Vagina (tissue), 2 donors: ENCODE measurements at places on chromosomes 12 and 14. TPM values are rescaled to one million over a fixed set of nuclear protein-coding genes. Genes with fewer than 3 reads are reported as not detected.

Gene CBLN3
- 1.7 TPM for total RNA-seq

DNA sequence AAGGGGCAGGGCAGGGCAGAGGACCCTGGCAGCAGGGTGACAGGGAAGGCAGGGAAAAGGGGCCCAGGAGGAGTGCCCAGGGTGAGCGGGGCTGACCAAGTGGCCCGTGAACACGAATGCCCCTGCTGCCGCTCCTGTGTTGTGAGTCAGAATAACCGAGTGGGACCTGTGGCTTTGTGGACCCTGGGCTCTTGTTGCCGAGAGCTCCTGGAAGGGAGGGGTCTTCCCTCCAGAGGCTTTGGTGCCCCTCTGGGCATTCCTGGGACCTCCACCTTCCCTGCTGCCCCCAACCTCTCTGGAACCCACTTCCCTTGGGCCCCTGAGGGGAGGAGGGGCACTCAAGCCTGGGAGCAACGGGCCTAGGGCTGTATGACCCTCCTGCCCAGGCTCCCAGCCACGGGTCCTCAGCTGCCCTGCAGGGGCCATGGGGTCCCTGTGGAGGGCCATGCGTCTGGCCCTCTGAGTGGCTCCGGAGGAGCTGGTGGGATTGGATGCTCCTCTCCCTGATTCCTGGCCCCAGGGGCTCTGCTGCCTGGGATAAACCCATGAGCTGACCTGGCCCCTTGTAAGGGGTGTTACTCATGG lies 319.4 kb downstream of the TMEM121 start:
- no peak overlapping the region for H3K27ac ChIP-seq
- no peaks in the 10 kb centered on the region for H3K4me1 ChIP-seq
- no peak for DNase-seq
- no peak overlapping the region for H3K4me3 ChIP-seq
- H3K27me3 ChIP-seq, result no peaks in the 10 kb centered on the region

DNA sequence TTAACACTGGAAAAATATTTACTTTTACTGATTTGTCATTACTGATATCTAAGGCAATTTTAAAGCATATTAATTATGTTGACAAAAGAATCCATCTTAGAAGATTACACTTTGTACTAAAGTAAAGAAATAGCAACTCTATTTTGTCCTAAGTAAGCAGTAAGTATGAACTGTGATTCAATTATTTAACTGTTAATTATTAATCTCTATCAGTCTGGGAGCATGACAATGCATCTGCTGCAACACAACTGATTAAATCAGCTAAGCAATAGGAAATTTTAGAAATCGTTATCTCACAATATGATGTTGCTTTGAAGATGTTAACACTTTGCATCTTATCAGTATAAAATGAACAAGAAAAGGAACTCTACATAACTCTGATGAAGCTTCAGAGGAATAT lies 172.3 kb downstream of the DPY19L2 start:
- no peaks in the 10 kb centered on the region for H3K27me3 ChIP-seq
- no peak overlapping the region for H3K27ac ChIP-seq
- H3K4me3 ChIP-seq, result no peak overlapping the region
- H3K4me1 ChIP-seq, result no peaks in the 10 kb centered on the region

GRCh38 chr12:121005346-121005815 lies 10.9 kb downstream of the C12orf43 start:
- no peaks in the 10 kb centered on the region for H3K27me3 ChIP-seq
- H3K4me1 ChIP-seq, result no peaks in the 10 kb centered on the region
- H3K4me3 ChIP-seq, result no peak overlapping the region
- no peak for DNase-seq
- H3K36me3 ChIP-seq, result no peaks in the 10 kb centered on the region
- H3K27ac ChIP-seq, result no peak overlapping the region

DNA sequence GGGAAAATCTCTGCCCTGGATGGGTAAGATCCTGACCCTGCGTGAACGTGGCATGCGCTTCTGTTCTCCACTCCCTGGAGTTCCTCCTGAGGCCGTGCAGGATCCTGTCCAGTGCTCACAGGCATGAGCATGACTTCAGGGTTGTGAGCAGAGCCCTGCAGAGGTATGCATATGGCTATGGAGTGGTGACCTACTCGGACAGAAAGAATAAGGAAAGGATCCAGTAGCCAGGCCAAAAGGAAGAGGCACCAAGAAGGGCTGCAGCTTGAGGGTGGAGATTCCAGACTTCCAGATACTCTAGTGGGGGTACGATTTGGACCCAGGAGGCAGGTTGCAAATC lies 20.8 kb upstream of the CD27 start:
- H3K4me1 ChIP-seq, result peaks cover 4% of the 10 kb centered on the region
- no peaks in the 10 kb centered on the region for H3K27me3 ChIP-seq
- H3K4me3 ChIP-seq, result no peak overlapping the region
- no peaks in the 10 kb centered on the region for H3K36me3 ChIP-seq
- no peak overlapping the region for H3K27ac ChIP-seq

Gene BMAL2
- total RNA-seq, result 9.8 TPM

- DNase-seq, result no peak
- H3K27ac ChIP-seq, result peak overlapping the region; percentile 52
- peaks cover 59% of the 10 kb centered on the region for H3K4me1 ChIP-seq
- peak overlapping the region; percentile 99 for H3K4me3 ChIP-seq
- H3K27me3 ChIP-seq, result no peaks in the 10 kb centered on the region
These were observed 568 bp upstream of the SIVA1 start for GRCh38 chr14:104752423-104752734.

DNA sequence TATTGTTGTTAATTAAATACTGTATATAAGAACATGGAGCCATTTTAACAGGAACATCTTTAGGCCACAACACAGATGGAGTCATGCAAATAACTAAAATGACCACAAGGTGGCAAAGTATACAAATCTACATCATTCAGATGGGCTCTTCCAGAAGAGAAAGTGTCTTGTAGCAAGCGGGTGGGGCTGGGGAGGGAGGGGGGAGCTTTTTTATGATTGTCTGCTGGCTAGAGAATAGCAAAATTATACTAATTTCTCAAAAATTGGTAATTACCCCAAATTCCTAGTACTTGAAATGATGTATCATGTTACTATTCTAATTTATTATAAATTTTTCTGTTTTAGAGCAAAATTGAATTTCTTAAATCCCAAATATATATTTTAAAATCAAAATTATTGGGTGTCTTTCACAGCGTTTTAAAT lies 378.7 kb downstream of the PRKD1 start:
- no peak overlapping the region for H3K27ac ChIP-seq
- H3K4me3 ChIP-seq, result no peak overlapping the region
- no peaks in the 10 kb centered on the region for H3K36me3 ChIP-seq

- DNase-seq, result no peak
- no peak overlapping the region for H3K27ac ChIP-seq
- no peaks in the 10 kb centered on the region for H3K4me1 ChIP-seq
- no peaks in the 10 kb centered on the region for H3K27me3 ChIP-seq
These were observed 100.1 kb downstream of the DYRK2 start for GRCh38 chr12:67748743-67749040.

Gene ANO6
- total RNA-seq, result 48.4 TPM

Gene KRT73
- total RNA-seq, result not detected

Gene SLC17A8
- total RNA-seq, result not detected

- H3K36me3 ChIP-seq, result no peaks in the 10 kb centered on the region
- no peak overlapping the region for H3K4me3 ChIP-seq
- DNase-seq, result no peak
- H3K4me1 ChIP-seq, result no peaks in the 10 kb centered on the region
- no peak overlapping the region for H3K27ac ChIP-seq
These were observed 44.3 kb upstream of the KTN1 start for GRCh38 chr14:55535516-55536203.

GRCh38 chr14:92223025-92223424 lies 99.9 kb upstream of the SLC24A4 start:
- no peak overlapping the region for H3K4me3 ChIP-seq
- no peaks in the 10 kb centered on the region for H3K36me3 ChIP-seq
- no peaks in the 10 kb centered on the region for H3K4me1 ChIP-seq
- DNase-seq, result no peak
- no peak overlapping the region for H3K27ac ChIP-seq

- peaks cover 57% of the 10 kb centered on the region for H3K4me1 ChIP-seq
- H3K4me3 ChIP-seq, result no peak overlapping the region
- H3K27me3 ChIP-seq, result no peaks in the 10 kb centered on the region
- peak overlapping the region; percentile 77 for H3K27ac ChIP-seq
- no peak for DNase-seq
These were observed 26.3 kb downstream of the SYNE3 start for GRCh38 chr14:95490138-95490509.

GRCh38 chr14:22518073-22518472 lies 71.0 kb downstream of the DAD1 start:
- no peak for DNase-seq
- H3K4me1 ChIP-seq, result peaks cover 52% of the 10 kb centered on the region
- no peaks in the 10 kb centered on the region for H3K27me3 ChIP-seq
- peak overlapping the region; percentile 21 for H3K27ac ChIP-seq
- no peaks in the 10 kb centered on the region for H3K36me3 ChIP-seq
- H3K4me3 ChIP-seq, result no peak overlapping the region

DNA sequence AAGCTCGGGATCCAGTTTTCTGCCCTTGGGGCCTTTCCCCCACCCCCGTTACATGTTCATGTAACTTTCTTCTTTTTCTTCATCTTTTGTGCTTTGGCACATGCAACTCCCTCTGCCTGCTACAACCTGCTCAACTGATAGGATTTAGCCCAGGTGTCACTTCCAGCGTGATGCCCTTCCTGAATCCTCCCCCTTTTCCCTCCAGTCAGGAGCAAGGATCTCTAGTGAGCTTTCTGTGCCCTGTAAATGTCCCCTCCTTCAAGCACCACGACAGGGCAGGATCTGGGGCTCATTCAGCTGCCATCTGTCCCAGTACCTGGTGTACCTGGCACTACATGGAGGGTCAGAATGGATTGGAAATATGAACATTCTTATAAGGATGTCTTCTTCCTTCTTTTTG lies 15.3 kb downstream of the PELI2 start:
- no peak for DNase-seq
- H3K4me1 ChIP-seq, result peaks cover 49% of the 10 kb centered on the region
- no peak overlapping the region for H3K4me3 ChIP-seq

Gene LIN7A
- 12.5 TPM for total RNA-seq

GRCh38 chr14:95182379-95182778 lies 25.1 kb upstream of the DICER1 start:
- no peaks in the 10 kb centered on the region for H3K36me3 ChIP-seq
- peaks cover 21% of the 10 kb centered on the region for H3K4me1 ChIP-seq
- DNase-seq, result no peak
- H3K27ac ChIP-seq, result no peak overlapping the region

DNA sequence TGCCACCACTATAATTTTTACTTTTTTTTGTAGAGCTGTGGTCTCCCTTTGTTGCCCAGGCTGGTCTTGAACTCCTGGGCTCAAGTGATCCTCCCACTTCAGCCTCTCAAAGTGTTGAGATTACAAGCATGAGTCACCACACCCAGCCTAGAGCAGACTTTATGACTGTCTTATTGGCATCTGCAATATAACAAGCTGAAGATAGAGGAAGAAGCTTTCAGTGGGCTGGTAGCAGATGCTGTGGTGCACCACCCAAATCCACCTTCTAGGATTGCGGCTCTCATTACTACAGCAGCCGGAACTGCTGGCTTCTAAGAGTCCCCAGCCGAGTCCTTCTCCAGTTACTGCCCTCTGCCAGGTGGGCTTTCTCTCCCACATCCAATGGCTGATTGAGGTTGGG lies 7.6 kb upstream of the STK38L start:
- no peak overlapping the region for H3K27ac ChIP-seq
- no peaks in the 10 kb centered on the region for H3K4me1 ChIP-seq
- H3K4me3 ChIP-seq, result no peak overlapping the region
- H3K27me3 ChIP-seq, result no peaks in the 10 kb centered on the region

- H3K4me3 ChIP-seq, result peak overlapping the region; percentile 41
- no peaks in the 10 kb centered on the region for H3K27me3 ChIP-seq
- peaks cover 26% of the 10 kb centered on the region for H3K4me1 ChIP-seq
These were observed 1.8 kb downstream of the SLC8A3 start for GRCh38 chr14:70186900-70187451.
